Aorta (tissue), 5 donors: ENCODE measurements at places on chromosomes 1 and 21.

- DNase-seq: no peak
- H3K4me3 ChIP-seq: no peak overlapping the region
- no peak overlapping the region for H3K27ac ChIP-seq
- no peaks in the 10 kb centered on the region for H3K27me3 ChIP-seq
- no peaks in the 10 kb centered on the region for H3K4me1 ChIP-seq
These were observed 29.2 kb downstream of the POFUT2 start for GRCh38 chr21:45258466-45258865.

- H3K27me3 ChIP-seq: no peaks in the 10 kb centered on the region
- no peaks in the 10 kb centered on the region for H3K4me1 ChIP-seq
- peaks cover 2% of the 10 kb centered on the region for H3K36me3 ChIP-seq
- DNase-seq: no peak
- no peak overlapping the region for H3K4me3 ChIP-seq
- no peak overlapping the region for H3K27ac ChIP-seq
These were observed 13.2 kb downstream of the ST7L start for GRCh38 chr1:112605633-112606327.

- no peaks in the 10 kb centered on the region for H3K36me3 ChIP-seq
- H3K27ac ChIP-seq: no peak overlapping the region
- DNase-seq: no peak
- H3K4me3 ChIP-seq: no peak overlapping the region
- no peaks in the 10 kb centered on the region for H3K4me1 ChIP-seq
These were observed 4.3 kb downstream of the BEST4 start for GRCh38 chr1:44783697-44784093.

GRCh38 chr1:173258479-173259264 lies 51.5 kb upstream of the TNFSF4 start:
- H3K27me3 ChIP-seq: no peaks in the 10 kb centered on the region
- DNase-seq: no peak
- H3K36me3 ChIP-seq: no peaks in the 10 kb centered on the region

DNA sequence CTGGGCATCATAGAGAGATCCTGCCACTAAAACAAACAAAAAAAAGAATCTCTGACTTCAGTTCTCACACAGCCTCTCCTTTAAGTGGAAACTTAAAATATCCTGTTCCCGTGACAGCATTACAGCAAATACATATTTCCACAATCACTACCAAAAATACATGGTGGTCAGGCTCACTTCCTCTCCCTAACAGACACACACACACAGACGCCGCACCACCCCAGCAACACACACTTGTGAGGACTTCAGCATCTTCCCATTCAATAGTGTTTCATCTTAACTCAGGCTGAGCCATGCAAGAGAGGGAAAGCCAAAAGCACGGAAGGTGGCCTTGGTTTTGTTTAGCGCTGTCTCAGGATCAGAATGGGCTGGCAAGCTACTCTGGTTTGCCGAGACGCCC lies 21.9 kb downstream of the KIAA1614 start:
- no peaks in the 10 kb centered on the region for H3K4me1 ChIP-seq
- H3K27me3 ChIP-seq: no peaks in the 10 kb centered on the region
- H3K27ac ChIP-seq: no peak overlapping the region
- peaks cover under 1% of the 10 kb centered on the region for H3K36me3 ChIP-seq
- DNase-seq: no peak

GRCh38 chr1:191609305-191609704 lies 549.0 kb upstream of the RGS18 start:
- no peak overlapping the region for H3K27ac ChIP-seq
- no peaks in the 10 kb centered on the region for H3K36me3 ChIP-seq
- DNase-seq: no peak
- H3K27me3 ChIP-seq: no peaks in the 10 kb centered on the region
- H3K4me1 ChIP-seq: no peaks in the 10 kb centered on the region
